ENCODE measurements at places on chromosomes 11 and 22.
A peak's percentile ranks its signal among the peaks of the same experiment; 100 is the strongest.

DNA sequence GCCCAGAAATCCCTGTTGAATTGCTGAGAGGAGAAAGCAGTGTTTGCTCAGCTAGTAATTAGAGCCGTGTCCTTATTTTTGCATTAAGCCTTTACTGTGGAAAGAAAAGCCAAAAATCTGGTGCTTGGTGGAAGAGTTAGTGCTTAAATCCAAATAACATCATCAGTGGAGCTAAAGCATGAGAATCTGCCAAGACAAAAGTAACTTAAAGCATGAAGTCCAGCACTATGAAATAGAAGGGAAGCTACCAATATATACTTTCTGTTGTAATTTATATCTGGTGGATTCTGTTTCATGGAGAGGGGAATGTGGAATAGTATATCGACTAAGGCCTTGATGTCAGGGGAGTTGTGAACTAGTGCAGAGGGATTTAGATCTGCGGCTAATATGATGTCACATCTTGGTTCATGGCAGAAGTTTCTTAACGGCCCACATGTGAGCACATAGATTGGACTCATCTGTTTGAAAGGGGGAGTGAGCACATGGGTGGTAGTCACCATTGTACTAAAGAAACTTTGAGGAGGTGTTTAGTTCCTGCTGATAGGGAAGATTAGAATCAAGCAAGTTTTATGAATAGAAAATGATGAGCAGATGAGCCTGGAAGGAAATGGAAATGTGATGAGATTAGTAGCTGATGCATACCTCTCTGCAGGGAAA, 224.4 kb upstream of the MTNR1B start:
- no peak for DNase-seq

GRCh38 chr11:58513747-58514367, 6.0 kb upstream of the OR5B21 start:
- peak; percentile 41 for DNase-seq

- DNase-seq = no peak
Observed at GRCh38 chr11:8016440-8016839, 29.3 kb downstream of the EIF3F start.

- DNase-seq = no peak
Observed at GRCh38 chr11:67352546-67353316, 615 bp downstream of the POLD4 start.

GRCh38 chr11:70108250-70108649, 30.1 kb downstream of the ANO1 start:
- no peak for DNase-seq

DNA sequence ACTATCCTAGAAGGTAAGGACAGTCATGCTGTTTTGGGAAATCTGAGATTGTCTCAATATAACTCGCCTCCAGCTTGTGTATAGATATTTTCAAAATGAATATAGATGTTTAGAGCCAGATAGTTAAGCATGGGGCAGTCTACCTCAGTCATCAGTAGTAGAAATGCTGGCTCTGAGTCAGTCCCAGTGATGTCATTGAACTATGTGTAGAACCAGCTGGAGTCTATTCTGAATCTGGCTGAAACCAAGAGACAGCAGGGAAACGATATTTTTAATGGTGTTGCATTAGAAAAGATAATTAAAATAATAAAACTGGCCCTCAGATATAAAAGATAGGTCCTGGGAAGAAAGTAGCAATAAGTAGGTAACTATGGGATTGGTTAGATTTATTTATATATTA, 25.9 kb downstream of the PIWIL4 start:
- DNase-seq = no peak

GRCh38 chr11:19441288-19441687, 200.5 kb upstream of the E2F8 start:
- DNase-seq = no peak

DNA sequence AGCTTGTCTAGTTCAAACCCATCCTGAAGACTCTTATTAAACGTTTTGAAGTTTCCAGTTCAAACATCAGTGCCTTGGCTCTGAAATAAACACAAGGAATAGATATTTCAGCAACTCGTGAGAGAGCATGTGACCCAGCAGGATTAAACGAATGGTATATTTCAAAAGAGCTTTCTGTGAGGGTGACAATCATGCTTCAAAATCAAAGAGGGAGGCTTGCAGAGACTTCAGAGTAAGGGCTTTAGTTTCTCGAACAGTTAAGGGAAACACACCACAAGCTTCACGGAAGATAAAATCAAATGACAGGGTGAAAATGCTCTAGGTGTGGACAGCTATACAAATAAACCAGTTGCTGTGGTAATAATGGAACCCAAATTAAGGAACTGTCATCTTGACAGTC, 1.4 kb downstream of the HPS4 start:
- DNase-seq = no peak

DNA sequence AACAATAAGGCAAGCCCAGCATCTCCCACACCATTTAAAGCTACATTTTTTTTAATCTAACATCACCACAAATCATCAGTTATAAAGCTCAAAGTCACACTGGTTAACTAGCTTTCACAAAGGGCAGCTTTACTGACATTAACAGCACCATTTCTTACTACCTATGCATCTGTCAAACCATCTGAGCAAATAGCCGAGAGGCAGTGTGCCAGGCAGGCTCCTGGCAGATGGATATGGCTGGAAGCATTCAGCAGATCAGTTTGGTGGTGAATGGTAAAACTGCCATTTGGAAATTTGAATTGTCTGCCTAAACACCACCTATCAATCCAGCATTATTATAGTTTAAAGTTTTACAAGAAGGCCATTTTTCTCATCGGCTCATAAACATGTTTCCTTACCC, 131.2 kb downstream of the TTC28 start:
- no peak for DNase-seq

- DNase-seq = no peak
Observed at GRCh38 chr22:23082534-23083314, 12.4 kb downstream of the GNAZ start.

DNA sequence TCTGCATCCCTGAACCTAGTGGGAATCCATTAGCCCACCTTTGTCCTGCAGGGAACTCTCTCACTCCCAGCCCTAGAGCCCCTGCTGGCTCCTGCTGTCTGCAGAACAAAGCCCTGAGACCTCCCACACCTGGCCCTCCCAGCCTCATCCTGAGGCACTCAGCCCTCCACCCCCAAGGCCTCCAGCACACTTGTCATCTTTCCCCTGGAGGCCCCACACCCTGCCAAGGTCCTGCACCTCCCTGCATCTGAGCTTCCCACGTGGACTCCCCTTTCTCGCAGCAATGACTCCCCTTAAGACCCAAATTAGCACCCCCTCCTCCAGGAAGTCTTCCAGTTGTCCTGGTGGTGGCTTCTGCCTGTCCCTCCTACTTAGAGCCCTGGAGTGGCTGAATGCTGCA, 42.3 kb upstream of the LINC01488 start:
- DNase-seq = no peak

DNA sequence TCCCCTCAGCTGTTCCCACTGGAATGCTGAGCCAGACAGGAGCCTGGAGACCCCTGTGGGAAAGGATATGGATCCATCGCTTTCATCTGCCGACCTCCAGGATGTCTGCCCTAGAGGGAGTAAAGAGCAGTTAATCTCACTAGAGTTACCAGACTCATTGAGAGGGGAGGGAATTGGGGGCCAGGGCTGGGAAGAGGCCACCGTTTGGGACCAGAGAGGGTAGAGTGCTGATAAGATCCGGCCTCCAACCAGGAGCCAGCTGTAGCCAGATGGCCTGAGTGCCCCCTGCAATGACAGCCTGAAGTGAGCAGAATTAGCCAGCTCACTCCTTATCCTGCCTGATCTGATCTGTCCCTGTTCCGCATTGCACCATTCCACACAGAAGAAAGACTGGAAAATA, 3.7 kb upstream of the APLNR start:
- no peak for DNase-seq

- no peak for DNase-seq
Observed at GRCh38 chr11:92272651-92273050, 48.0 kb downstream of the FAT3 start.

DNA sequence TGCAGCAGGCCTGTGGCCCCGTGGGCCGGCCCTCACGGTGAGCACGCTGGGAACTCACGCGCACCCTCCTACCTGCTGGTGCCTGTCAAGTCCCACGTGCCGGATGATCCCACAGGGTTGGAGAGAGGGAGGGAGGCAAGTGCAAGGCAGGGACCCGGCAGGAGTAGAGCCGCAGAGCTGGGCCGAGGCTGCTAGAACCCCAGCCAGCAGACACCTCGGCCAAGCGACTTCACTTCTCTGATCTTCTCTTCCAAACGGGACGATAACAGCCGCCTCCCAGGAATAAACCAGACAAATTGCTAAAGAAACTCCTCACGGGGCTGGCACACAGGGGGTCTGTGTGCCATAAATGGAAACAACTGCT, 1232.8 kb downstream of the TBC1D22A start:
- no peak for DNase-seq

DNA sequence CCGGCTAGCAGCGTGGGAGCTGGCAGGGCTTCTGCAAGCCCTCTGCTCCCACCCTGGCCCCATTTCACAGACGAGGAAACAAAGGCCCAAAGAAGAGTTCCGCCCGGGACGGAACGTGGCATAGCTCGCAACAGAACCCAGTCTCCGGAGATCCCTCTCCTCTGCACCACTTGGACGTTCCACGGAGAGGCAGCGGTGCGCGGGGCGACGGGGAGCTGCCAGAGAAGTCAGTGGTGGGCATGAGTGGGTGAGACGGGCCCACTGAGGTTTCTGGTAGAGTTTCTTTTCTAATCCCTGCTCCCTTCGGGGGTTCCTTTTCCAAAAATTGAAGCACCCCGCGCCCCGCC, 554 bp upstream of the NECTIN1 start:
- DNase-seq = no peak

DNA sequence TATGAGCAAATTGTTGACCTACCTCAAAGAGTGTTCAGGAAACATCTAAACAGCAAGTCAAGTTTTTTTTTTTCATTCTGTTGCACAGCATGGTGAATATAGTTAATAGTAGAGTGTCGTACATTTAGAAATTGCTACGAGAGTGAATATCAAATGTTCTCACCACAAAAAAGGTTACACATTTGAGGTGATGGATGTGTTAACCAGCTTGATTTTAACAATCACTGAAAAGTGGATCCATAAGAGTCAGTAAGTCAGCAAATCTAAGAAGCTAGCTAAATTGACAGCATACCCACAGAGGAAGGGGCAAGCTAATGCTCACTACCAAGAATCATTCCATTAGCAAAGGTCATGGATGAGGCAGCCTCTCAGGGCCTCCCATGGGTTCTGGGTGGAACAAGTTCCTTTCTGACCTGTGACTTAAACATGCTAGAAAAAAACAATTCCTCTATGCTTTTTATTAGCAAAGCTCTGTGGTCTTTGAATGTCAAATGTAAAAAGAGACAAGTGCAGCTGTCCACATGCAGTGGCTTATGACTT, 235.4 kb upstream of the CCDC179 start:
- DNase-seq = no peak

DNA sequence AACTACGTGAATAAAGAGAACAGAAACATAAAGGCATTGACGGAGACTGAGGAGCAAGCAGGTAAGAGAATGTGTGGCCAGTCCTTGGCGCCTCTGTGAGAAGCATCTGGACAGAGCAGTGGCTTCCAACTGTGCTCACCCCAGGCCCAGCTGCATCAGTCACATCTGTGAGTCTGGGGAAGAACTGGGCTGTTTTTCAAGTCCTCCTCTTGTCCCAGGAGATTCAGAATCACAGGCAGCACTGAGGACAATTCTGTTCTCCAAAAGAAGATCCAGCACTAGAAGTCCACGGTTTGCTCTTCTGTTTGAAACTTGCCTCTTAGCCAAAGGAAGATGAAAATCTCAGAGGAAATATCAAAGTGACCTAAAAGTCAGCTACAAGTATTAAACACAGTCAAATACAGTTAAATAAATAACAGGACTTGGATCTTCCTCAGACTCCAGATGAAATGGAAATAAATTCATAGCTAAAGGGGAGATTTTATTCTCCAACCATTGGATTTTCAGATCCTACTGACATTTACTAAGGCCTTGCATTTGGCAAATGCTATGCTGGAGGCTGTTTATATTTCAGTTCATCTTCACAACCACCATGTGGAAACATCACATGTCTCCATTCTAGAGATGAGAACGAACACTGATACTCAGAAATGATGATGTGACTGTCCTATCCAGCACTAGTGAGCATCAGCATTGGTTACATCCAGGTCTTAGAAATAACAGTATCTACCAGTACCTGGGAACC, 14.1 kb downstream of the FAM181B start:
- DNase-seq = no peak

- DNase-seq = no peak
Observed at GRCh38 chr22:50731811-50732624, 6.0 kb upstream of the ACR start.

GRCh38 chr11:8956860-8957259, 7.4 kb downstream of the TMEM9B start:
- no peak for DNase-seq

DNA sequence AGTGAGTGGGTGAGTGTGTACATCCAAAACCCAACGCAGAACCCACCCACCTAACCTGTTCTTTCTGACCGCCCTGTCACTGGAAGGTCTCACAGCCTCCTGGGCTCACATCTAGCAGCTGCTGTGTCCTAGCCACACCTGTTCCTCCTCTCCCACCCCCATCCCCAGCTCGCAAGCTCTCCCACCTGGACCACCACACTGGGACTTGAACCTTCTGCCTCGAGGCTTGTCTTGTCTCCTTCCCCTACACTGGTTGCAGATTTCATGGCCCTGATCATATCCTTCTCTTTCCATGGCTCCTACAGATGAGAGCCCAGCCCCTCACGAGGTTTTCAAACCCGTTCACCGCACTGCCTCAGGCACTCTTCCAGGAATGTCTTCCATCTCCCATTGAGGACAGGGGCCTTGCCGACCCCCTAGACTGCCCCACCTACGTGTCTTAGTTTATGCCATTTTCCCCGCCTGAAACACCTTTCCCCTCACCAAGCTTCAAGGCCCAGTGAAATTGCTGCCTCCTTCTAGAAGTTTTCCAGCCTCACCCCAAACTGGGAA, 6.7 kb downstream of the IFITM10 start:
- no peak for DNase-seq

DNA sequence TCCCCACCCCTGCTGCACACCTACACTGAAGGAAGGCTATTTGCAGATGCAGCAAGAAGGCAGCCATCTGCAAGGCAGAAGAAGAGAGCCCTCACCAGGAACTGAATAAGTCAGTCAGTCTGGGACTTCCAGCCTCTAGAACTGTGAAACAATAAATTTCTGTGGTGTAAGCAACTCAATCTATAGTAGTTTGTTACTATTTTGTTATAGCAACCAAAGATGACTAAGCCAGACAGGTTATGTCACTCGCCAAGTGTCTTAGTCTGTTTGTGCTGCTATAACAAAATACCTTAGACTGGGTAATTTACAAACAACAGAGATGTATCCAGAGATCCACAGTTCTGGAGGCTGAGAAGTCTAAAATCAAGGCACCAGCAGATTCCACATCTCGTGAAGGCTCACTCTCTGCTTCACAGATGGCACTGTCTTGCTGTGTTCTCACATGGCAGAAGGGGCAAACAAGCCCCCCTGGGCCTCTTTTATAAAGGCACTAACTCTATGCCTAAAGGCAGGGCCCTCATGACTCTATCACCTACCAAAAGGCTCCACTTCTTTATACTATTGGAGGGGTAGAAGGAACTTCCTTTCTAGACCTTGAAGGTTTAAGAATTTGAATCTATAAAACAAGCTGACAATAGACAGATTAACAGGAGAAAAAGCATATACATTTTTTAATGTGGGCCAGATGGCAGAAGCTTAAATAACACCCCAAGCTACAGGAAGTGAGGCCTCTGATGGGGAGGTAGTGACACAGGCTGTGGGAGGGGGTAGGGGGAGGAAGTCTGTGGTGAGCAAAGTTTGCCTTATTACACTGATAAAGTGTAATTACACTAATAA, 12.3 kb downstream of the APOL6 start:
- DNase-seq = no peak

All from neural crest cell (in vitro differentiated cells).